Iris pigment epithelial cell (primary cell): ENCODE measurements at places on chromosomes 6 and 20.

- DNase-seq = no peak
Observed at GRCh38 chr6:40383348-40384115, 203.6 kb downstream of the LRFN2 start.

GRCh38 chr6:26536571-26537159 lies 1.5 kb upstream of the HMGN4 start:
- peak; percentile 78 for DNase-seq

GRCh38 chr20:1809131-1809572 lies 86.1 kb upstream of the SIRPA start:
- DNase-seq = peak; percentile 72

GRCh38 chr6:8627085-8627861 lies 191.9 kb upstream of the SLC35B3 start:
- peak; percentile 91 for DNase-seq

DNA sequence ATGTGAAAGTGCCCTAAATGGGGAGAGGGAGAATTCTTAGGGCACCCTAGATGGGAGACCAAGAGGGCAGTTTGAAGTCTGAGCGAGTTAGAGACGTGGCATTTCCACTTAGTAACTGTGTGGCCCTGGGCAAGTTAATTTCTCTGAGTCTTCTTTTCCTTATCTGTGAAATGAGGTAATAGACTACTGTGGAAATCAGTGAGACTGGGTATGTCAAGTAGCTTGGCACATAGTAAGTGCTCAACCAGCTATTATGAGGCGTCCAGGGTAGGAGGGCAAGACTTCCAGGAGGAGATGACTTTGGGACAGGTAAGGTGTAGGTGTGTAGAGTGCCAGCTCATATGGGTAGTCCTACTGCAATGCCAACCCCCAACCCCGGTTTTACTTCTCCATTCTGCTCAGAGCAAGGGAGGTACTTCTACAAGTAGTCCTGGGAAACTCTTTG lies 770 bp downstream of the KIF3B start:
- peak; percentile 28 for DNase-seq

GRCh38 chr20:17863577-17864292 lies 104.9 kb downstream of the SNX5 start:
- DNase-seq = no peak

DNA sequence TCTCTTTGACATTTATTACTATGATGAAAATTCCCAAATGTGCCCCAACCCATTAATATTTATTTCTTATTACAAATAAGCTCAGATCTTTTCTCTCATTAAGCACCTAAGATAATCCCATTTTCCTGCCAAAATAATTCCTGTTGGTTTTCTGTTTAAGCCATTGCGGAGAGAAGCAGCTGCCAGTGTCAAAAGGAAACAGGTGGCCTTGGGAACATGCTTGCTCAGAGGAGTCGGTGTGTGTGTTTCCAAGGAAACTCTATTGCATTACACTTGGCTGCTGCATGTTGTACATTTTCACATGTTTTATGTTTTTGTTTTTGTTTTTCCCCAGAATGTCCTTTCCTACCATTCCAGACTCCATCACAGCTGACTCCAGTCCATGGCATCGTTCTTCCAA lies 56.4 kb downstream of the CD24 start:
- no peak for DNase-seq

GRCh38 chr6:127222418-127222817 lies 44.2 kb upstream of the RNF146 start:
- no peak for DNase-seq

GRCh38 chr20:37362231-37362792 lies 16.4 kb downstream of the SRC start:
- no peak for DNase-seq

DNA sequence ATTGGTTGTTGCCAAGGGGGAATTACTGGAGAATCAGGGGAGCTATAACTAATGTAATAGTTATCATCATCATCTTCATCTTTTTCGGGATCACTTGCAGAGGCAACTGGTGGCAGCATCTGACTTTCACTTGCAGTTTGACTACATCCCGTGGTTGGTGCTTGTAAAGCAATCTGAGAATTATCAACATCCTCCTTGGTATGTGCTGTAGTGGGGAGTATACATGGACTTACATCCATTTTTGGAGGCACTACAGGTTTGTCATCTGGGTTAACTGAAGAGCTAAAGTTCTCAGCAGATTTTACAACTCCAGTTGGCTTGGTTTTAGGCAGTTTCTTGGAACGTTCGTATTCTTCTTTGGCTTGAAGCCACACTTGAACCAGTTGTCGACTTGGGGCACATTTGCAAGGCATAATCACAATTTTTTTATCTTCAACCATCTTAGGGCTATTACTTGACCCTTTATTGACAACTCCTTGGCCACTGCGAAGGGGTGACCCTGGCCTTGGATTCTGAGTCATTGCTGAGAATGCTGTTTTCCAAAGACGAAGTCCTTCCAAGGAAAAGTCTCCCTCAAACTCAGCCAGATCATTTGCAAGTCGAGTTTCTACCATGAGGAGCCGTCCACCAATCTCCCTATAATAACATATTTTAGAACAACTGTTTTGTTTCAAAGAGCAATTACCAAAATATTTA lies 115.5 kb downstream of the REV3L start:
- DNase-seq = no peak
